ENCODE measurements at places on chromosomes 1 and 21.
A peak's percentile ranks its signal among the peaks of the same experiment; 100 is the strongest.

DNA sequence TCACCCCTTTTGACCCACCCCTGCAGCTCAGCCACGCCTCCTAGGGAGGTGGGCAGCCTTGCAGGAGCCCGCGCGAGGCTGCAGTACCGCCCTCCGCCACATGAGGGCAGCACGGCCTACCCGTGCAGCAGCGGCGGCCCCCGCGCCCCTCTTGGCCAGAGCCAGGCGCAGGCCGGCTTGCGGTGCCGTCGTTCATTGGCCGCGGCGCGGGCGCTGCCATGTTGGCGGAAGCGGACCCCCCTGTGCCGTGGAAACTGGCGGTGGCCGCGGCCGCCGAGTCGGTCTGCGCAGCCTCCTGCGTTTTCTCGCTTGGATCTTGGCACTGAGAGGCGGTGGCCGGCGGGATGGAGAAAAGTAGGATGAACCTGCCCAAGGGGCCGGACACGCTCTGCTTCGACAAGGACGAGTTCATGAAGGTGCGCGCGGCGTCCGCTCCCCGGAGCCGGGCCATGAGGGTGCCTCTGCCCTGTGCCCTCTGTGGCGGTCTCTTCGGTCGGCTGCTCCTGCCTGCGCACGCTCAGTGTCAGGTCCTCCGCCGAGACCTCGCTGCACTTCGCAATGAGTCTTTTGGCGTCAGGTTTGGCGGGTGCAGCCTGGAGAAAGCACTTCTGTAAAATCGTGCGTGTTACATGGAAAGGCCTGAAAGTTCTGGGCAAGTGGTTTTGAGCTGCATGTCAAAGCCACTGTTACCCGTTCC is at the start of gene COG2:
TSS of gene COG2 (plus strand) at position 219 of the 697 bp plus-strand sequence. CDS start at position 345, 126 bp downstream.
- peak; percentile 97 for DNase-seq

DNA sequence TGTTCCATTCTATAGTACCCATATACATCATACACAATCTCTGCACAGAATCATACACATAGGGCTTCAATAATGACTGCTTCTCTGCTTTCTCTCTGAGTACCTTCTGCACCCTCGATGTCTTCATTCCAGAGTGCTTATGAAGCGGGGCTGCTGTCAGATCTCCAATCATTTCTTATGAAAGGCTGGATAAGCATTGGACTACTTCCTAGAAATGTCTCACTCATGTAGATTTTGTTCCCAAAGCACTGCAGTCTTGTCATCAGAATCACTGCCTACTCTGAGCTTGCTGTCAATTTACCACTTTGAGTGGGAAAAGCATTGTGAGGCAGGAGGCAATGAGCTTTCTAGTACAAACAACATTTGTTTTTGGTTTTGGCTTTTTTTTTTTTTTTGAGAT is 179.0 kb downstream of the SLC35F3 start:
- no peak for DNase-seq

- DNase-seq, result no peak
Observed at GRCh38 chr1:179529482-179530195, 46.1 kb downstream of the NPHS2 start.

DNA sequence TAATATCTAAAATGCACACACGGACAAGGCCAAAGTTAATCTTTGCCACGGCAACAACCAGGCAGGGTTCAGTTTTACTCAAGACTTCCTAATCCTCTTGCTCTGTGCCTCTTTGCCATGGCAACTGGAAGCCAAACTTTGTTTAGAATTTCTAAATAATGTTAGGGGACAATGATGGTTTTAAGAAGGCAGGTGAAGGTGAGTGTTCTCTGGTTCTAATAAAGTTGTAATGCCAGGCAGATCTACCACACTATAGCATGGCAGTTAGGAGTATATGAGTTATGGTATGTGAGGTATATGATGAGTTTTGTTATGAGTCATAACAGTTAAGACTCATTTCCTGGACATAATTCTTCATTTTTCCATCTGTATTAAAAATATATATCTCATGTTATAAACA is 2.7 kb downstream of the PTPRC start:
- DNase-seq, result no peak

DNA sequence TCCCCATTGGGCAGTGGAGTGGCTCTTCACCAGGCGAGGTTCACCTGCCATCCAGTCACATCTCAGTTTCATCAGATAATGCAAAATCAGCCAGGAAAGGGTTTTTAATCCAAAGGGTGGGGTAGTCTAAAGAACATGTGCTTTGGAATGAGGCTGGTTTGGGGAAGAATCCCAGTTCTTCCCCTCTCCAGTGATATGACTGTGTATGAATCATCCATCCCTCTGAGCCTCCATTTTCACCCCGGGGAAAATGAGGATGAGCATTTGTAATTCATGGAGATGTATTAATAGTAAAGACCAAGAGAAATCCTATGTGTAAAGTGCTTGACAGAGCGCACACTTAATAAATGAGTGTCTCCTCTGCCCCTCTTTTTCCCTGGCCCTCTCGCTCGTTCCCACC is 215.1 kb upstream of the FGGY start:
- no peak for DNase-seq

GRCh38 chr1:80825067-80825466 is 975.7 kb upstream of the ADGRL2 start:
- DNase-seq, result no peak

DNA sequence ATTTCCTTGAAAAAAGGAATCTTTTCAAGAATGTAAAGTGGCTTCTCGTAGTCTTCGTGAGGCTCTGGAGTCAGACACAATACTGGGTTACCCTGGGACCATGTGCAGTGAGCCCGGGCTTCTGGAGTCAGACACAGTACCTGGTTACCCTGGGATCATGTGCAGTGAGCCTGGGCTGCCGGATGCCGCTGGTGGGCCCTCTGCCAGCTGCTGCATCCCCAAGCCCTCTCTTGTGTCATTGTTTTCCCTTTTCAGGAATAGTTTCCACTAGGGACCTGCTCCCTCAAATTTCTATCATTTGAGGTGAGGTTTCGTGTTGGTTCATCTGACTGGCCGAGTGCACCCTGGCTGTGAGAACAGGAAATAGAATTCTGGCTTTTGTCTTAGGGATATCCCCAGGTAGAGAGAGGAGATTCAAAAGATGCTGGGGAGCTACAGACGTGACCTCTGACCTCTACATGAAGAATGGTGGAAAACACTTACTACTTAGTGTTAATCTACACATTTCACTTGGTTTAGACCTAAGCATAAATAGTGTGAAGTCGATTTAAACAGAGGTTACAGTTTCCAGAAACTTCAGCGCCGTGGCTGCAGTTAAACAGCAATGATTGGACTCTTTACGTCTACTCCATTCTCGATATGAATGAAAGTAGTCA is 10.6 kb downstream of the ADARB1 start:
- no peak for DNase-seq

GRCh38 chr1:22071511-22071910 is 19.0 kb downstream of the CDC42 start:
- no peak for DNase-seq

DNA sequence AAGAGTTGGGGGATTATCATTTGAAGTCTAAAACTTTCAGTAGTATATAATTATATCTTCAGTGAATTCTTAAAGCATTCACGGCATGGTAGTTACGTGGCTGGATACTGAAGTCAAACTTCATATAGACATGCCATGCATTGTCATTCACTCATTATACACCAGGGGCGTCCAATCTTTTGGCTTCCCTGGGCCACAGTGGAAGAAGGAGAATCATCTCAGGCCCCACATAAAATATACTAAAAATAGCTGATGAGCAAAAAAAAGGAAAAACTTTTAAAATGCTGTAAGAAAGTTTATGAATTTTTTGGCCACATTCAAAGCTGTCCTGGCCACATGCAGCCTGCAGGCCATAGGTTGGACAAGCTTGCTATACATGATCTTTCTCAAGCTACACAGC is 43.8 kb downstream of the DENND1B start:
- DNase-seq, result no peak

GRCh38 chr1:5730272-5731109 is 261.7 kb downstream of the NPHP4 start:
- no peak for DNase-seq

DNA sequence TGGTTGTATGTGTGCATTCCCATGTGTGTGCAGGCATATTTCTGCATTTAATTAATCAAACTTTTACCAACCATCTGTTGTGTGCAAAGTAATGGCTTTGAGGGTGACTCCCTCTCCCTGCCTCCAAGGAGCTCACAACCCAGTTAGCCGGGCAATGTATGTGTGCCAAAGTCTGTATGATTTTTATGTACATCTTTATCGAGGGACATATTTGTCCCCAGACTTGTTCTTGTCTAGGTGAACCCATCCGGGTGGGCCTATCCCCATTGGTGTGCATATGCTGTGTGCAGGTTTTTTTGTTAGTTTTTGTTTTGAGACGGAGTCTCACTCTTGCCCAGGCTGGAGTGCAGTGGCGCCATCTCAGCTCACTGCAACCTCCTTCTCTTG is 1.8 kb downstream of the SYTL1 start:
- no peak for DNase-seq

- DNase-seq, result no peak
Observed at GRCh38 chr1:110638556-110638955, 32.4 kb upstream of the KCNA2 start.

DNA sequence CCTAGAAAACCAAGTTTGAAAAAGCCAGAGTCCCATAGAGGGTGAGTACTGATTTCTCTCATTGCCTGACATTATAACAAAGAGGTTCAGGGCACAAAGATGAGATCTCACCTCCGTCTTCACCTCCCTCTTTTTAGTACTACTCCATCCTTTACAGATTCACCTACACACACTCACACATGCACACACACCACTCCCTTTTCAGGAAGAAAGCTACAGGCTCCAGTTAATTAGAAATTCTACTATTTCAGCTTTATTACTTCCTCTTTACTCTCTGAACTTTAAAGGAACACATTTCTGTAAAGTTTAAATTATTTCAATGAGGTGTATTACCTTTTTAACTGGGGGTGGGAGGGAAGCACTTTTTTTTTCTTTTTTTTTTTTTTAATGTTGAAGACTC is 59.6 kb upstream of the PRDX6 start:
- DNase-seq, result no peak

GRCh38 chr1:58888833-58889232 is 105.0 kb upstream of the JUN start:
- DNase-seq, result no peak

- DNase-seq, result no peak
Observed at GRCh38 chr1:41383094-41383852, 22.0 kb downstream of the FOXO6 start.

DNA sequence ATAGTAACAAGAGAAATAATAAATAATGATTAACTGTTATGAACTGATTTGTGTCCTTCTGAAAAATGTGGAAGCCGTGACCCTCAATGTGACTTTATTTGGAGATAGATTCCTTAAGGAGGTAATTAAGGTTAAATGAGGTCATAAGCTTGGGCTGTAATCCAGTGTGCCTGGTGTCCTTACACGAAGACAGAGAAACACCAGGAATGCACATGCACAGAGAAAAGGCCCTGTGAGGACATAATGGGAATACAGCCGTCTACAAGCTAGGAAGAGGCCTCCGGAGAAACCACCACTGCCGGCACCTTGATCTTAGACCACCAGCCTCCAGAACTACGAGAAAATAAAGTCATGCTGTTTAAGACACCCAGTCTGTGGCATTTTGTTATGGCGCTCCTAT is 215.9 kb downstream of the NEGR1 start:
- no peak for DNase-seq

DNA sequence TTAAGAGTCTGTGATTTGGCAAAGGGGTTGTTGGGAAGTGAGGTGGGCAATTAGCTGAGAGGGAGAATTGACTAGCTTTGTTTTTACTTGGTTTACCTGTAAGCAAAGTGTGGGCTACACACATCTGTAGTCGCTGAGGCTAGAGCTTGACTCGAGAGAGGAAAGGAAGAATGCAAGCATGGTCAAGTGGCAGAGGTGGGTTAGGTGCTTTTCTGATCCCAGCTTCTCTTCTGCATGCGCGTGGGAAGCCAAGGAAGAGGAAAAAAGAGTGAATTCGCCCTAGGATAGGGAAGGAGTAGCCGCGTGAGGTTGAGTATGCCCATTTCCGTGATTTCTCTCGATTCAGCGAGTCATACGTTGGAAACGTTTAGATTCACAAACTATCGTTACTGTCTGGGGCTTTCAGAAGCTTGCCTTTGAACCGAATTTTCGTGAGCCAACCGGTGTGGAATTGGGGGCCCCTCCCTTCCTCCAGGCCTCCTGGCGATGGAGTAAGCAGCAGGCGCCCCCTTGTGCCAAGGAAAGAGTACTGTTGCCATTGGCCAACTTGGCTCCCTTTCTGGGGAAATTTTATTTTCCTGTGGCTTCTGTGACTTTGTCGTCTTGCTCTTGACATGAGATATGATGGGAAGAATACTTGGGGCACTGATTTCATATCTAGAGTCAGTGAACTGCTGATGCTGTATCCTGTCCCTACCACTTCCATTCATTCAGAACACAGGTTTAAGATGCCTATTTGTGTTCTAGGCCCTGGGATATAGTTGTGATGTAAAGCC is 1.3 kb downstream of the PIGV start:
- peak; percentile 83 for DNase-seq

DNA sequence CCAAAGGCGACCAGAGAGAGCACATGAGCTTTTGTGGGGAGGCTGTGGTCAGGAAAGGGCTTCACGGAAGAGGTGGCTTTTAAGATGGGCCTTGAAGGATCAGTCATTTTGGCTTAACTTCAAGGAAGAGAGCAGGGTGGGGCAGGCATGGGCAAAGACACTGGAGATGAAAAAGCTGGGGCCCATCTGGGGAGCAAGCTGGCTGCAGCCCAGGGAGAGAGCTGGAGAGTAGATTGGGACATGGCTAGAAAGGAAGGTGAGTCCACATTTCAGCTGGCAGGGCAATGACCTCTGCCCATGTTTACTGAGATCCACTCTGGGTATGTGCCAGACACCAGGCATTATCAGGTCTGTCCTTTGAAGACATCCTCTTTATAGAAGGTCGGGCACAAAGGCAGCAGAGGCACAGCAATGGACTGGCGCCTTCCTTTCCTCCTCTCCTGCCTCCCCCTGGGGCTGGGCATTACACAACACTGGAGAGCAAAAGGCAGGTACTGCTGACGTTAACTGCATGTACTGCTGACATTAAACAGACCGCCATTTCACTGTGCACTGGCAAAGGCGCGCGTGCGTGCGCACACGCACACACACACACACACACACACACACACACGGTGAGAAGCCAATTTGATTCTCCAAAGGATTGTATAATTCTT is 2.2 kb upstream of the UBXN10 start:
- DNase-seq, result no peak

DNA sequence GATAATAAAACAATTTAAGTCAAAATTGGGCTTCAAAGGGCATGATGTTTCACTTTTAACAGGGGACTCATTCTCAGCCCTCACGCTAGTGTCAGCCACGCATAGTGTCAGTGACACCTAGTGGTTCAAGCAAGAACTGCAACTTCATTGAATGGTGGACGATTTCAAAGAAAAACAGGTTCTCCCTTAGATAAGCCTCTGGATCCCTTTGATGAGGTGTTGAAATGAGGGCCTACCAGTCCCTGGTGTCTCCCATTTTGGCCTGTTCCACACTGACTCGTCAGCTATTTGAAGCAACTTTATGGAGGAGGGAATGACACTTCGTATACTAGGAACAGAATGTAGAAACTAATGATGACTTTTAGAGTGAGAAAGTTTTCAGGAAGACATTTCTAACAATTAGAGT is 56.2 kb downstream of the FCRL5 start:
- no peak for DNase-seq

GRCh38 chr1:174114788-174115448 is 44.4 kb upstream of the RABGAP1L start:
- DNase-seq, result no peak
